Spinal cord (tissue), 10 donors: ENCODE measurements at places on chromosomes 3 and 15. TPM values are rescaled to one million over a fixed set of nuclear protein-coding genes. Genes with fewer than 3 reads are reported as not detected.
A peak's percentile ranks its signal among the peaks of the same experiment; 100 is the strongest.

GRCh38 chr15:95972041-95972553 lies 358.4 kb upstream of the NR2F2 start:
- peak; percentile 67 for DNase-seq

- DNase-seq = peak; percentile 19
Observed at GRCh38 chr3:3998140-3998922, 199.1 kb downstream of the LRRN1 start.

DNA sequence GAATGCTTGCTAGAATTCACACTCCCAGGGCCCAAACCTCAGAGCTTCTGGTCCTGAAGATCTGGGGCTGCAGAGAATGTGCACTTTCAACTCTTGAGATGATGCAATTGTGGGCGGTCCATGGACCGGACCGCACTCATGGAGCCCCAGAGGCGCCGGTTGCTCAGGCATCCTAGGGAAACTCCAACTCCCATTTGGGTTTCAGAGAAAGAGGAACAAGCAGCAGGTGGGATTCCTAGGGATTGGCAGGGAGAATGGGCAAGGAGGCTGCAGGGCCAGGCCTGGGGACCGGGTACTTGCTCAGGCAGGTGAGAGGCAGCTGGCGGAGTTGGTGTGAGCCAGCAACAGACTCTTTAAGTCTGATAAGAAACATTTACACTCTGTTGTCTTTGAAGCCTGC lies 3.5 kb downstream of the NOX5 start:
- no peak for DNase-seq

GRCh38 chr3:187880441-187880840 lies 135.2 kb upstream of the BCL6 start:
- no peak for DNase-seq

DNA sequence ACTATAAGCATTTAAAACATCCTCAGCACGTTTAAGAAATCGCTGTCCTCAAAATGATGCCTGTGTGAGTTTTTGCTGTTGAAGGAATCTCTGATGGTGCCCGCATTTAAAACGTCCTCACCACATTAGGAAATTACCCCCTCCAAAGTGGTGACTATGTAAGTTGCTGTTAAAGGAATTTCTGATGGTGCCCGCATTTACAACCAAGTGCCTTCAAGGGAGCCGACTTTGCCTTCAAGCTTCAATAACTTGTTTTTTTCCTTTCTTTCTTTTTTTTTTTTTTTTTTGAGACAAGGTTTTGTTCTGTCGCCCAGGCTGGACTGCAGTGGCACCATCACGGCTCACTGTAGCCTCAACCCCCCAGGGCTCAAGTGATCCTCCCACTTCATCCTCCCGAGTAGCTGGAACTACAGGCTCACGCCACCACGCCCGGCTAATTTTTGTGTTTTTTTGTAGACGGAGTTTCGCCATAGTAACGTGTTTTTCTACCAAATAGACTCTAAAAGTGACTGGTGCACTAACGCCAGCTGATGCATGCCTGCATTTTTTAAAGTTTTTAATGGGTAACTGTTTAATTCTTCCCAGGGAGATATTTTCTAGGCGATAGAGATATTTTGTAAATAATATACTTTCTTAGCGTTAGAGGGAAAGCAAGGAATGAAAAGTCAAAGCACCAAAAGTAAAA lies 19.0 kb upstream of the TSEN2 start:
- no peak for DNase-seq

- no peak for DNase-seq
Observed at GRCh38 chr15:85452436-85452835, 72.0 kb downstream of the AKAP13 start.

DNA sequence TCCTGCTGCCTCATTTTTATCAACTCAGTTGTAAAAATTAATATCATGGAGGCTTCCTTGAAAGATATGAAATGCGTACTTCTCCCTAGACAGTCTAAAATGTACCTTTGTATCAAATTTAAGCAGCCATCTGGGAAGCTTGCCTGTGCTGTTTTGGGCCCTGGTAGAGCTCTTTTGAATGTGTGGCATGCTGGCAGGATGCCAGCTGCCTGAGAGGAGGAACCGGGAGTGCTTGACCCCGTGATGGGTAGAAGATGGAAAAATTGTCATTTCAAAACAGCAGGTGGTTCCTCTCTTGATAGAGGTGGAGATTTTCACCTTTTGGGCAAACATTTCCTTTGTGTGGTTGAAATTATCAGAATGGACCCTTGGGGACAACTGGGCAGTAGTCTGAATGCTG lies 245.3 kb downstream of the RPLP1 start:
- DNase-seq = no peak

DNA sequence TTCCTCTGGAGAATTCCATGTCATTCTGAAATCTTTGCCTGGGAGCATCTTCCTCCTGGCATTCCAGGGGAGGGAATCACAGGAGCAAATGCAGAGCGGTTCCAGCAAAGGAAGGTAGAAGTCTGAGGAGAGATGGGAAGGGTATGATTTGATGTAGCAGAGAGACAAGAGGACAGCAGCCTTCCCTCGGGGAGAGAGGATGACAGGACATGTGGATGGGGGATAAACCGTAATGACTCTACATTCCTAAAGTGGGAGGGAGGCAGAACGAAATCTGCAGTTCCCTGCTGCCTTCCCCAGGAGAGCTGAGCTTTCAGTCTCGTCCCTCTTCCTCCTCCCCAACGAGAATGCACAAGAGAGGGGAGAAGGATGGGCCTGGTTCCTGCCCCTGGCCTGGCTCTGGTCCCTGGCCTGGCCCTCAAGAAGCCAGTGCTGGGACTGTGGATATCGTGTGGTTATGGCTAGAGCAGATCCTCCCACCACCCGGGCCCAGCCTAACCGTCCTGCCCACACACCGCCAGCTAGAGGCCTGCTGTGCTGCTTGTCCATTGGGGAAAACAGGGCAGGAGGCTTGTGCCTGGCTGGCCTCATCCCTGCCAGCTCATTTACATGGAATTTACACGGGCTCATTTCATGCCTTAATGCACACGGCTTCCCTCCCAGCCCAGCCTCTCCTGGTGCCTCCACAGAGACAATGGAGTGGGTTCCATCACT lies 26.6 kb downstream of the SEMA7A start:
- peak; percentile 80 for DNase-seq

- DNase-seq = no peak
Observed at GRCh38 chr3:4928277-4928789, 50.9 kb upstream of the BHLHE40 start.

- no peak for DNase-seq
Observed at GRCh38 chr3:113070681-113071113, 79.9 kb downstream of the GTPBP8 start.

- DNase-seq = no peak
Observed at GRCh38 chr3:134677196-134677986, 26.6 kb upstream of the KY start.

The LMOD3 gene
- total RNA-seq = 0.28 TPM

The BNIP2 gene
- total RNA-seq = 74.9 TPM

The CD96 gene
- 0.59 TPM for total RNA-seq

The HIGD1A gene
- total RNA-seq = 200 TPM

The CHRFAM7A gene
- total RNA-seq = 3.2 TPM

The PAQR5 gene
- 5.3 TPM for total RNA-seq

The GABRG3 gene
- total RNA-seq = 5.7 TPM

The CYFIP1 gene
- total RNA-seq = 93.4 TPM

The ZCWPW2 gene
- total RNA-seq = 1.6 TPM
